Placental pericyte (primary cell): ENCODE measurements at places on chromosomes 5 and 9. TPM values are rescaled to one million over a fixed set of nuclear protein-coding genes. Genes with fewer than 3 reads are reported as not detected.

The ZFP2 gene
- under 0.01 and 0.22 TPM in 2 replicates for total RNA-seq

The MRPS27 gene
- 85.8 and 94.8 TPM in 2 replicates for total RNA-seq

The ENHO gene
- total RNA-seq: 0.14 TPM in 1 of 2 replicates, not detected in the other

The PCDHB10 gene
- total RNA-seq: 0.22 and 0.43 TPM in 2 replicates

The SMIM32 gene
- total RNA-seq: not detected in 2 replicates

The FOXD4 gene
- 0.14 and 0.22 TPM in 2 replicates for total RNA-seq
